CD4-positive, alpha-beta T cell treated with Interleukin-1 beta for 1 hour (primary cell): ENCODE measurements at places on chromosomes 2 and 18.

DNA sequence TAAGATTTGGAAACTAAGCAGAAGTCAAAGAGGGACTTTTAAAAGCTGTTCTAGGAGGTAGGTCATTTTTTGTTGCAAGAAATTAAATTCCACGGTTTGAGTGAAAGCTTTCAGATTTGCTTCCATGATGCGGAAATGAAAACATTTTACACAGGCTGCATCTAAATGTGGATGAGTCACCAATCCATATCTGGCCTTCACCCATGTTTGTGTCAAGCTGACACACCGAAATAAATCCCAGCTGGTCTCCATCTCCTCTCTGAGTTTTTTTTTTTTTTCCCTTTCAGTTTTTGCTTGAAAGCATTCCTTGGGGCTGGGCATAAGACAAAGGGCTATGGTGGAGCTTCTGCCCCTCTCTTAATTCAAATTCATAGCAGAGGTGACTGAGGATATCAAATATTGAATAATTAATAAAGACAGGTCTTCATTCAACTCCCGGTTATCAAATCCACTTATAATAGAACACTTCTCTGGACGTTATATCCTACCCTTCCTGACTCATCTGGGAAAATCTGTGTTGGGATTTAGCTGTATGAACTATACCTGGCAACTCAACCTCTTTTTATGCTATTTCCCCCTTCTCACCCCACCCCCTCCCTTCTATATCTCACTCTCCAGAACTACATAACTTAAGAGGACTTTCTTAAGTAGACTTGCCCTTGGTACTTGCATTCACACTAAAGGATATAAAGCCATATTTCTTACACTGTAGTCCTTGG lies 558.3 kb upstream of the GCFC2 start:
- DNase-seq, result no peak

- DNase-seq, result no peak
Observed at GRCh38 chr18:45993438-45993837, 26.3 kb upstream of the EPG5 start.

GRCh38 chr2:214652473-214652872 lies 157.0 kb downstream of the BARD1 start:
- DNase-seq, result no peak

- no peak for DNase-seq
Observed at GRCh38 chr2:24785671-24786321, 7.4 kb downstream of the PTRHD1 start.

GRCh38 chr2:190607014-190607597 lies 41.8 kb upstream of the NAB1 start:
- DNase-seq, result no peak

- no peak for DNase-seq
Observed at GRCh38 chr2:97963880-97964279, 31.9 kb downstream of the TMEM131 start.

DNA sequence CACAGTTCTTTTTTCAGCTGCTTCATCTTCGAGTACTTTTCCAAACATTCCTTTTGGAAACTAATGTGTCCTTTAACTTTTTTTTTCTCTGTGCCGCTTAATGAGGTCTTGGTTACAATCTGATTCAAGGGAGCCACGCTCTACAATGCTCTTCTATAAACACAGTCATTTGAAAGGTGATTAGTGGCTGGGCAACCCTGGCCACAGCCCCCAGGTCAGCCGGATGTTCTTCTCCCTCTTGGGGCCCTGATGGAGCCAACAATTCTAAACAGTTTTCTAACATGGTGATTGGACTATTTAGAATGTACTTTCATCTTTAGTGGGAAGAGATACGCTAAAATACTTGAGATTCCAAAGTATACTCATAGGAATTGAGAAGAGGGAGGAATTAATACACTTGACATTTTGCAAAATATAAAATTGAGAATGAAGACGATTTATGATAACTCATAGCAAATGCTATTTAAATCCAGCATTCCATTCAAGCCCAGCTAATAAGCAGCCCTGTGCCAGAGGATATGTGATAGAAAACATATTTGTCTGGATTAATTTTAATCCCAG lies 83.7 kb upstream of the MBOAT2 start:
- DNase-seq, result no peak

- no peak for DNase-seq
Observed at GRCh38 chr18:75454022-75454795, 26.7 kb upstream of the SMIM21 start.

DNA sequence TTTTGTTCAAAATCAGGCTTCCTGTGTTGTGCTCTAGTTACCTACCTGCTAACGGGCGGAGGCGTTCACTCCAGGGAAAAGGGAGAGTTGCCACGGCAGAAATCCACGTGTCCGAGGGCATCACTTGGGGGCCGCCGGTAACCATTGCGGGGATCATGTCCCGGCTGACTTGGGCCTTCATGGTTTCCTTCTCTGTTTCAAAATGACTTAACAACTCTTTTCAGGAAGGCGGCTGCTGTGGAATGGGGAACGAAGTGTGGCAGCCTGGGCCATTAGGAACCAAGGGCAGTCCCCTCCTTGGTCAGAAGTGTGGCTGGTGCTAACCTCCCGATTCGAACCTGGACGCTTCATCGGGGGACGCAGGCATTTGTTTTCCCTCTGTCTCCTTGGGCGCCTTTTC lies 56.8 kb downstream of the INPP5D start:
- DNase-seq, result no peak

GRCh38 chr18:22032392-22032961 lies 136.9 kb upstream of the GATA6 start:
- no peak for DNase-seq

- DNase-seq, result no peak
Observed at GRCh38 chr2:162082681-162083080, 8.7 kb upstream of the DPP4 start.

GRCh38 chr2:46512185-46512584 lies 32.8 kb downstream of the TMEM247 start:
- no peak for DNase-seq

DNA sequence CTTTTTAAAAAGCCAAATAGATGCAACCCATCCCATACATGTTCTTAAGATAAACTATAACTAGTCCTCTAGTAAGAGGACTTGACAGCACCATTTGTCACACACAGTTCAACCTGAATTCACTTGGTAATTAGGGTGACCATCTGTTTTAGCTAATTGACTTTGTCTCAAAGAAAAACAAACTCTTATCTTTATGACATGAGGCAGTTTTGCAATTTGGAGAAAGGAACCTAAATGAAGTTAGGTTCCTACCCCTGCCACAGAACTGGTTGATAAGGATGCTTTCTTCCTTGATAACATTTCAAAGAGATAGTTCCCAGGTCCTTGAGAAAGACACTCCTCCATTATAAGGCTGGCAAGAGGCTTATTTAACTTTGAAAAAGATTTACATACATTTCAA lies 57.4 kb upstream of the LRRTM1 start:
- no peak for DNase-seq

- no peak for DNase-seq
Observed at GRCh38 chr2:193409951-193410350, 1215.2 kb upstream of the TMEFF2 start.

DNA sequence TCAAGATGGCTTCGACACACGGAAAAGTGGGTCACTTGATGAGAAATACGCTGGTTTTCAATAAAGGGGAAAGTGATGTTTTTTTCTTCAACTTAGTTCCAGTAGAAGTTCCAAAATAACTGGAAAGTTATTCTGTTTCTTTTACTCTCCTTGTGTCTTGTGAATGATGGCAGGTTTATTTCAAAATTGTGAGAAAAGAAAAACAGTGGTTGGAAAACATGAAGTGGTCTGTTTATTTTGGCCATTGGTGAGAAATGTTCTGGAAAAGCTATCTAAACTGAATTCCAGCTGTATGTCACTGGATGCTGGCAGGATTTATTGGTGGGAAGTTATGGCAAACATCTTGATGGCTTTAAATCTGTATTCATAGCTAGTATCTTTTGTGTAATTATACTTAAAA lies 484.1 kb downstream of the DCC start:
- no peak for DNase-seq

DNA sequence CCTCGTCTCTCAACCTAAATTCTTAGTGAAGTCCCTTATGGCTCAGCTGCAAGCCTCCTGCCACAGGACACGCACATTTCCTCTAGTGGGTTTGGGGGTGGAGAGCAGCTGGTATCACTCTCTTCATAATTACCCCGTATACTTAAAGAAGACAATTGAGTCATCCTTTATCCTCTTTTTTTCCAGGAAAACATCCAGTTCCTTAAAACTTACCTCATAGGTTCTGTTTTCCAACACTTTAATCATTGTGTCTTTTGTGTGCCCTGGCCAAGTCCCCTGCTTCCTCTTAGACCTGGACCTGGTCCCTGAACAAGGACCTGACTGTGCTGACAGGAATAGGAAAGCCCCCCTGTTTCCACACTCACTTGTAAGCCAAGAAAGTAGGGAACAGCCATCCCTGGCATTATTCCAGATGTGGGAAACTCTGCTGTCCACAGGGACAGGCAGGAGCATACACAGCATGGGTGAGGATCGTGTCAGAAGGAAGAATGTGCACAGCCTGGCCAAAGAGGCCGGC lies 42.3 kb upstream of the MYO1B start:
- DNase-seq, result no peak

DNA sequence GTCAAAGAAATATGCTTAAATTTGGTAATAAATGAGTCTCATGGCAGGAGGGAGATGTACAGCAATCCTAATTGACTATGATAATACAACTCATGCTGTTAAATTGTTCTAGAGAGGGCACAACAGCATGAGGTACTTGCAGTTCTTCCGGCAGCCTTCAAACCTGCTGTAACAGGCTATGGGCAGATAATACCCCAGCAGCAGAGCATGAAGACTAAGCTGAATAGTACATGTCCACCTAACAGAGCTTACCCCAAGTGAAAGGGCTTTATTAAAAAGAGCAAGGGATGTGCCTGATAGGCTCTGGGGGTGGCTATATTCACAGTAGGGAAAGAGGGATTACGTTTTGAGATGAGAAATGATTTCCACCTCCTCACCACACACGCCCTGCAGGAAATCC lies 28.9 kb downstream of the MRO start:
- no peak for DNase-seq

DNA sequence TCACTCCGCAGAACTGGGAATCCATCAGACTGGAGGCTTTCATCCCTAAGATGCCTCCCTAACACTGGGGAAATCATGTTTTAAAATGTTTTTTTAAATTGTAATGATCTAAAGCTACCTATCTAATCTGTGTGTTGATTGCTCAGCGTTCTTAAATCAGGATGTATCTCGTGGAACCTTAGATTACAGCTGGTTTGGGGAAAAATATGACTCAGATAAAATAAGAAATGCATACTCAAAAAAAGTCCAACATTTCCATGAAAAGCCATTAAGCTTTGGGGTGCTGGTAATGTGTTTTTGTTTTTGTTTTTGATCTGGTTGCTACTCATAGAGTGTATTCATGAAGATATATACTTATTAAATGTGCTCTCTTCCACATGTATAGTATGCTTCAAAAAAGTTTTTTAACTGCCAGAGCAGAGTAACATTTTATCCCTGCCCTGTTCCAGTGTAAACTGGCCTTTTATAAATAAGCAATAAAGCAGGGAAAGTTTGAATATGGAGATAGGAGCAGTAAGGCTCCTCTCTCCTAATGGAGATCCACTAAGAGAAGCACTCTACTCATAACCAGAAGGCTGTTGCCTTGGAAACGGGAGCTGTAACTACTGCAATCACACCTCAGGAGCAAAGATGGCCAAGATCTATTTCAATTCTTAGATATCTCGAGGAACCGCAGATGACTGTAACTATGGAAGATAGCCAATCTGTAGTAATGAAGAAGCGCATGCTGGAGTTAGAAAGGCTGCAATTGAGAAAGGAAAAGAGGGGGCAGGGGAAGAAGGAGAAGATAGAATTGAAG lies 41.6 kb downstream of the ANKRD44 start:
- DNase-seq, result no peak

DNA sequence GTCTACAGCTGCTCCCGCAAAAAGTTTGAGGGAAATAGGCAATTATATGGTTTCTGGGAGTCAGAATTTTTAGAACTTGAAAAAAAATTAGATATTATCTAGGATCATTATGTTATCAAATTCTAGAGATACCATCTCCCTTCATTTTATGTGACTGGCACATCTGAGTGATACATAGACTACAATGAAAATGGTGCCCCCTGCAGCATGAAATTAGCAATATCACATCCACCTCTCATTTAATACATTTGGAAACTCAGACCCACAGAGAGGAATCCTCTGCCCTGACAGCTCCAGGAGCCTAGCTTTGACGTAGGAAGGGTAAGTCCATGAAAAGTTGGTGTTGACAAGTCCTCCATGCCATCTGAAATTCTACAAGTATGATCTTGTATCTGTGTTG lies 381.6 kb downstream of the SUCLG1 start:
- DNase-seq, result no peak

DNA sequence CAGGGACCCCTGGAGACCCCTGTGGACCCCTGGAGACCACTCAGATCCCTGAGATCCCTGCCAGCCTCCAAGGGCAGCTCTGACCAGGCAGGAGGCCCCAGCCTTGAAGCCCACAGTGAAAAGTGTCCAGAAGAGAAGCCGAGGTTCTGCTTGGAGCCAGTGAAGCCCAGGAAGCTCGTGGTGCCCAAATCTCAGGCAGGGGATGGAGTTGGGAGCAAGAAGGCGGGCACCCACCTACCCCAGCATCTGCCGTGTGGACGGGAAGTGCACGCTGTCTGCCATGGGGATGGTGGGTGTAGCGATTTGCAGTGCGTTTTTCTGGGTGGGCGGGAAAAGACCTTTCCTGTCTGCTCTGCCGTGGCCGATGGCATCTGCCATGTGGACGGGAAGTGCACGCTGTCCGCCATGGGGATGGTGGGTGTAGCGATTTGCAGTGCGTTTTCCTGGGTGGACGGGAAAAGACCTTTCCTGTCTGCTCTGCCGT lies 120.6 kb upstream of the CTDP1 start:
- no peak for DNase-seq

DNA sequence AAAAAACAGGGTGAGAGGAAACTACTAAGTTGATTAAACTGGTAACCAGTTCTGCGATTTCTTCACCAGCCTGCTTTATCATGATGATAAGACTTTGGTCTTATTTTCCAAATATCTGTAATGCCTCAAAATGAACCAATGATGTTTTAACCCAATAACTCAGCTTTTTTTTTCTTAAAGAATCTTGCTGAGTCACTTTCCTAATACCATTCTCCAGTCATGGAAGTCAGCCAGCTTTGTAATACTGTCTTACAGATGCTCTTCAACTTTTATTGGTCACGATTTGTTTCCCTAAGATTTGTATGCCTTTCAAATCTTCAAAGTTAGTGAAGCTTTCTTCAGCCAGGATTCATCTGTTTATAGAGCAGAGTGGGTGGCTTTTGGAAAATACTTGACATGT lies 47.7 kb upstream of the SMIM21 start:
- DNase-seq, result no peak

GRCh38 chr2:226802573-226802972 lies 3.0 kb upstream of the IRS1 start:
- DNase-seq, result no peak

GRCh38 chr2:129799036-129799958 lies 180.2 kb upstream of the RAB6C start:
- no peak for DNase-seq

GRCh38 chr2:241666627-241667400 lies 19.8 kb downstream of the DTYMK start:
- no peak for DNase-seq

DNA sequence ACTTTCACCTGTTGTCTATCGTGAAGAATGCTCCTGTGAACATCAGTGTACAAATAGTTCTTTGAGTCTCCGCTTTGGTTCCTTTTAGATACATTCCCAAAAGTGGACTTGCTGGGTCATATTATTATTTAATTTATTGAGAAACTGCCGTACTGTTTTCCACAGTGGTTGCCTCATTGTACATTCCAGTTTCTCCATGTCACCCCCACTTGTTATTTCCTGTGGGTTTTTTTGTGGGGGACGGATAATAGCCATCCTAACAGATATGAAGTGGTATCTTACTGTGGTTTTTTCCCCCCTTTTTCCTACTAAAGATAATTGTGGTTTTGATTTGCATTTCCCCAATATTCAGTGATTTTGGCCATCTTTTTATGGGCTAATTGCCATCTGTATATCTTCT lies 53.8 kb downstream of the SMCHD1 start:
- no peak for DNase-seq
